Activated CD8-positive, alpha-beta memory T cell treated with anti-CD3 and anti-CD28 coated beads for 48 hours (primary cell): ENCODE measurements at places on chromosomes 2 and 18.

DNA sequence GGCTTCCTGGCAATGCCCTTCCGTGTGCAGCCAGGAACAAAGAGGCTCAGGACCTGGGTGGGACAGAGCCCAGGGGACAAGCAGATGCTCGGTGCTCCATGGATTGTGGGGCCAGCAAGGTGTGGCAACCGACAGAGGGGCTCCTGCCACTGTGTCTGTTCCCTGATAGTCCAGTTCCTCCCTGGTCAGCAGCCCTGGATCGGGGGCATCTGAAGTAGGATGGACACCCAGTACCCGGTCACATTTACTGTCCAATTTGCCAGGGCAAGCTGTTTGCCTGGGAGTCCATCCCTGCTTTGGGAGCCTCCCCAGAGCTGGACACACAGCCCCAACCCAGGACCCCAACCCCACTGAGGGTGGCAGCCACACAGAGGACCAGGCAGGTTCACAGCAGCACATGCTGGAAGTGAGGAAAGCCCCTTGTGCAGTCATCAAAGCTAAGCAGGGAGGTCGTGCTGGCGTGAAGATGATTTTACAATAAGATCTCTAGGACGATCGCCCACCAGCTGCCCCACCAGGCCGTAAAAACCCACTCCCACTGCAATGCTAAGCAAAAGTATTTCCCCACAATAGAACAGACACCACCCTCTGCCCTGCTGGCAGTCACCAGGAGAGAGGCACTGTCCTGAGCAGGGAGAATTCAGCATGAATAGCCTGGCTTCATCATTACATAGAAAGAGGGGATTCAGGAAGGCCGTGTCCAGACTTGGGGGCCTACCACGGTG, 141.7 kb downstream of the NDUFA10 start:
- DNase-seq: no peak

DNA sequence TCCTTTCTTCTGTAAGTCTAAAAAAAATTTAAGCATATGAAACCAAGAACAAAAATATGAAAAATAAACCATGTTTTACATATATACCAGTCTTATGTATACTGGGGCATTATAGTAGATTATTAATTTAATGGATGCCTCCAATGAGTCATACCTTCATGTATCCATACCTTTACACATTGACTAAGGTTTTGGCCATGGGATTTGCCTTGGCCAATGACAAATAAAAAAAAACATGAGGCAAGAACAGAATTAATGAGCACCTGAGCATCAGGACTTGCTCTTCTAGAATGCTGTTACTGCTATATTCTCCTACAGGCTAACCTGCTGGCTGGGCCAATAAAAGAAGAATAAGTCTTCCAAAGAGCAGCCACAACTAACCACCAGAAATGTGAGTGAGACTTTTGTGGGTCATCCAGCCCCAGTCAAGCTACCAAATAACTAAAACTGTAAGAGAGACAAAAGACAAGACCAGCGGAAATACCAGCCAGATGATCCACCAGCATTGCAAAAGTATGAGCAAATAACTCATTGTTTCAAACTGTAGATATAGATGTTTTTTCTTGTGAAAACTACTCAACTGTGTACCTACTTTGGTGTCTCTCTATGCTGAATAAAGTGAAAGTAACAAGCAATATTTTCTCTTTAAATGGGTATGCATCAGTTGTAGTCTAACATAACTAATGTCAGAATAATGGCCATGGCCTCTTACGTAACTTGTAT, 749.6 kb upstream of the VRK2 start:
- no peak for DNase-seq

- no peak for DNase-seq
Measured at GRCh38 chr18:37673671-37674070, 108.1 kb upstream of the CELF4 start.

- no peak for DNase-seq
Measured at GRCh38 chr2:108621087-108621559, 86.9 kb downstream of the LIMS1 start.

GRCh38 chr2:216147172-216148131, 38.3 kb downstream of the XRCC5 start:
- no peak for DNase-seq

- DNase-seq: no peak
Measured at GRCh38 chr18:5622905-5623304, 79.1 kb upstream of the EPB41L3 start.

DNA sequence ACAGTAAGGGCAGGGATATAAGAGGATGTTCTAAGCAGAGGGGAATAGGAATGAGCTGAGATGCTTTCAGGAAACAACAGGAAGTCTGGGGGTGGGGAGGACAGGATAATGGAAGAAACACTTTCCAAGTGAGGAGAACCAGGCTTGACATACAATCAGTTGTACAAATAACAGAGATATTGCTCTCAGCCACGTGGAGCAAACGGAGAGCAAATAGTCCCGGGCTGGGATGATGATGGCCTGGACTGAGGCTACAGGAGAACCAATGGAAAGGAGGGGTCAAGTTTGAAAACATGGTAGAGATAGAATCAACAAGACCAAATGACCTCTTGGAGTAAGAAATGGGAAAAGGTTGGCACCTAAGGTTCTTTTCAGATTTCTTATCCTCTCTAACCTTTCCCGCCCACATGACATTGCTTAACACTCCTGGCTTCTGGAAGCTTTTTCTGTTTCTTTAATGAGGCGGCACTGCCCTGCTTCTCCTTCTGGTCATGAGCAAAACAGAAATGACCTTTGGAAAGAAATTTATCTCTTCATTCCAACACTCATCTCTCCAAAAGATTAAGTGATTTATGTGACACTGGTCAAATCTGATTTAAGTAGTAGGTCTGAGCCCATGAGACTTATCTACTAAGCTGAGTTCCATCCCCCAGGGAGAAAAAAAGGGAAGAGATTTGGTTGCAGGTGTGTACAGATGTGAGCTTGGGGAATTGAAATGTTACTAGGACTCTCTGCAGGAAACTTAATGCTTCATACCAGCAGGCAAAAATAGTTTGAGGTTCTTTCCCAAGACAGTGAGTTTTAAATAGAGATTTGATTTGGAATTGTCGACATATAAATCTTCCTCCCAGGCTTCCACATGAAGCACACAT, 442.9 kb upstream of the HNRNPA3 start:
- DNase-seq: no peak

DNA sequence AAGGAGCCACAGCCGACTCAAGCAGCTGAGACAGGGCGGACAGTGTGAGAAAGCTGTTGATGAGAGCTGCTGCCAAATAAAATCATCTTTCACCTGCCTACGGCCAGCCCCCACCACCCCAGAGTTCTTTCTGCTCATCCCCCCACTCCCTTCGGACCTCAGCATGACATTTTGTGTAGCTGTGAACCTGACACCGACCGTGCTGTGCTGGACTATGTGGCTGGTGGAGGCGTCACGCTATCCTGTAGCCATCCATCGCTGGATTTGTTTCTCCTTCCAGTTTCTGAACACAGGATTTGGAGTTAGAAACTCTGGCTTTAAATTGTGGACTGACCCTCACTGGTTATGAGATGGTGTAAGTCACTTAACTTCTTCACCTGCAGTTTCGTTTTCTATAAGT, 317.3 kb downstream of the DCDC2C start:
- no peak for DNase-seq

DNA sequence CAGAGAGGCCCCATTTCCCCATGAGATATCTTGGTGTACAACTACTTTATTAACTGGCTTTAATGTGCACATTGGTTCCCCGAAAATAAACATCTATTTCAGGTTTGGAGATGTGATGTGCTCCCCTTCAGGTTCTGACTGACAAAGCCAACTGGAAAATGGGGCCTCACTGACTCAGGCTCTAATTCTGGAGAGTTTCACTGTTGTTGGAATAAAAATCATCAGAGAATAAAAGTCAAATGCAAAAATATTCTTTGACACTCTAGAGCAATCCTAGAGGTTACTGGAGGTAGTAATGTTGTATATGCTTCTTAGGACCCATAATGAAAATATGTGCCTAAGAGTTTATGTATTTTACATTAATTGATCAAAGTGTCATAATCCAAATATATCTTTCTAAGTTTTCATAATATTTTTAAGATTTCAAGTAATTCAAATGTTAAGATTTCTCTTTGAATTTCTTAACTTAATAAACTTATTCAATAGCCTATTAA, 189.9 kb upstream of the COL3A1 start:
- DNase-seq: no peak

- no peak for DNase-seq
Measured at GRCh38 chr2:95091885-95092555, 29.6 kb downstream of the MRPS5 start.

DNA sequence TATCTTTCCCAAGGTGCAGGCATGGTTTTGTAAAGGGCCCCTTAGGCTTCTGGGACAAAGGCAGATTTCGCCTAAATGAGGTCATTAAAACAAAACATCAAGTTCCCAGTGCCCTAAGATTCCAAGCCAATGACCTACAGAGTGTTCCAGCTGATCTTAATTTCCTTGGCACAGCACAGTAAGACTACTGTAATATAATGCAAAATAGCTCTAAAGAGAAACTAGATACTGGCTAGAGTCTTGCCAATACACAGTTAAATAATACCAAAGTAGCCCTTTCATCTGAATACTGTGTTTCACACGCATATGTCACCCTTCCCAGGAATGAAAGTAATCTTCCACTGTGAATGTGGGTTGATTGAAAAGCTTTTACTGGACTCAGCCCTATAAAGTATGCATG, 14.7 kb downstream of the GRB14 start:
- no peak for DNase-seq

DNA sequence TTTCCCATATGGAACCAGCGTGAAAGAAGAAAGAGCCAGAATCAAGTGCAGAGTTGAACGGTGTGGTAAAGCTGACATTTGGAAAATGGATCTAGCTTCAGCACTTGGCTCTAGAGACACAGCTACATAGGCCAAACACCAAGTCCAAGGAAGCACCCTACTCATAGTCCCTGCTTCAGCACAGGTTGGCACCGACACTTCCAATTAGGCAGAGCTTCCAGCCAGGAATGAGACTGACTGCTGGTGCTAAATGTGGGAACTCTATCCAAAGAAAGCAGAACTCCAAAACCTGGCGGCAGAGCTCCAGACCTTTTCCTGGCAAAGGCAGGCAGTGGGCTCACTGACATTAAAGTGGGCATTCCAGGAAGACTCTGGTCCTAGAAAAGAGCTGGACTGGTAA, 125.4 kb upstream of the CTNNA2 start:
- DNase-seq: no peak

- DNase-seq: no peak
Measured at GRCh38 chr2:132701810-132702209, 31.8 kb upstream of the LYPD1 start.

DNA sequence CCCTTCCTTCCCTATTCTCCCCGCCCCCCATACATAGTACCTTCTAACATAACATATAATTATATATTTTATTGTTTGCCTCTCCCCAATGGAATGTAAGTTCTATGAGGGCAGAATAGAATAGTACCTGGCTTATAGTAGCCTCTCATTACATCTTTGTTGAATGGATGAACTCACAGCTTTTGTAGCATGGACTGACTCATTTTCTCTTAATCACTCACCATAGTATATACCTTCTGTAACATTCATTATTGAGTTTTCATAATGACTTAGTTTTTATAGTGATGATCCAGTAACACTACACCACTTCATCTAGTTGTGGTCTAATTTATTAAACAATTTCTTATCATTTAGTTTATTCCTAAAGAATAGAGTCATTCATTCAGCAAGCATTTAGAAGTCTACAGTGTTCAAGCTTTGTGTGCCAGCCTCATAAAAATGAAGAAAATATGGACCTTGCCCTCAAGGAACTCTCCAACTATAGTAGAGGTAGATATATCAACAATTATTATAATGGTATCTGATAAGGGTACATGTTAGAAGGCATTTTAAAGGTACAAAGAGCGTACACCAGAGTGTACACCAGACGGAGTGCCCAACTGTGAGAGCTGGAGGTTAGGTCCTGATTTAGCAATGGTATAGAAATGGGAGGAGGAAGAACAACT, 31.1 kb downstream of the NCOA1 start:
- DNase-seq: no peak

- no peak for DNase-seq
Measured at GRCh38 chr2:132417430-132418035, 928 bp downstream of the GPR39 start.

DNA sequence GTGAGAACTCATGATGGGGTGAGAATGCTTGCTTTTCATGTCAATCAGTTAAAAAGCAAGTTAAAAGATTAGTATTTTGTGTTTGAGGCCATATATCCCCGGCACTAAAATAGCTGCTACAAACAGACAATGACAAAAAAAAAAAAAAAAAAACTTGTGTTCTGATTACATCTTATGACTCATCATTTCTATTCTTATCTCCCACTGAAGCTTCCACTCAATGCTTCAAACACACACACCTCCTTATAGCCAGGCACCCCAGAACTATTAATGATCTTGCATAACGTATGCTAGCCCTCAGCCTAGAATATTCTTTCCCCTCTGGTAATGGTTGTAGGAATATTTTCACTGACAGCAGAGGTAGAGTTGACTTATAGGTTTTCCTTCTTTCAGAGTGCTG, 778.3 kb downstream of the TRIB2 start:
- no peak for DNase-seq

GRCh38 chr2:145807554-145807953, 1287.6 kb upstream of the ZEB2 start:
- DNase-seq: no peak

DNA sequence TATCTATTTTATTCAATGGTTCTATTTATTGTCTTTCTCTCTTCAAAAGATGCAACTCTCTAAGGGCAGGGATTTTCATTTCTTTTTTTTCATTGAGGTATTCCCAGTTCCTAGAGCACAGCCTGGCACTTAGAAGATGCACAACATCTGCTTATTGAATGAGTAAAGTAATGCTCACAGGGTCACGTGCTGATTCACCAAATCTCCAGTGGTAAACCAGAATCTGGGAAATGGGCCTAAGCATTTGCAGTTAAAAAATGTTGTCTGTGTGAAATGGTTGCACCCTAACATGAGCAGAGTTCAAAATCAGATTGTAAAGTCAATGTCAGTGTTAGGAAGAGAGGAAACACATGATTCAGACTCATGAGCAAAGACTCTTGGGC, 15.8 kb downstream of the SLC8A1 start:
- no peak for DNase-seq

GRCh38 chr2:207155516-207156444, 10.0 kb downstream of the KLF7 start:
- DNase-seq: no peak

DNA sequence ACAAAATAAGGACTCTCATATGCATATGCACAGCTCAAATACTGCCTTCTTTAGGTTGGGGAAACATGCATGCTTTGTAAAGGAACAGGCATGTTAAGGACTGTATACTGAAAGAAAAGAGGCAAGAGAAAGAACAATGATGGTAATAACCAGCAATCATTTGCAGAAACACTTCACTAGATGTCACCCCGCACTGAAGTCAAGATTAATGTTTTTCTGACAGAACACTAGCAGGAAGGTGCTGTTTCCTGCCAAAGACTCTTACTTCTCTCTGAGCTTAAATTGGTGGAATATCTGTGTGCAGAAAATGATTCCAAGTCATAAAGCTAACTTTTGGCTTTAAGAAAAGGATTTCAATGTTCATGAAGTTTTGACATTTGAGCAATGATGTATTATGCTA, 19.3 kb upstream of the CSRNP3 start:
- no peak for DNase-seq
